ENCODE measurements at places on chromosomes 5 and 9.

- peak; percentile 75 for DNase-seq
Observed at GRCh38 chr5:151602806-151603205, 11.7 kb upstream of the FAT2 start.

DNA sequence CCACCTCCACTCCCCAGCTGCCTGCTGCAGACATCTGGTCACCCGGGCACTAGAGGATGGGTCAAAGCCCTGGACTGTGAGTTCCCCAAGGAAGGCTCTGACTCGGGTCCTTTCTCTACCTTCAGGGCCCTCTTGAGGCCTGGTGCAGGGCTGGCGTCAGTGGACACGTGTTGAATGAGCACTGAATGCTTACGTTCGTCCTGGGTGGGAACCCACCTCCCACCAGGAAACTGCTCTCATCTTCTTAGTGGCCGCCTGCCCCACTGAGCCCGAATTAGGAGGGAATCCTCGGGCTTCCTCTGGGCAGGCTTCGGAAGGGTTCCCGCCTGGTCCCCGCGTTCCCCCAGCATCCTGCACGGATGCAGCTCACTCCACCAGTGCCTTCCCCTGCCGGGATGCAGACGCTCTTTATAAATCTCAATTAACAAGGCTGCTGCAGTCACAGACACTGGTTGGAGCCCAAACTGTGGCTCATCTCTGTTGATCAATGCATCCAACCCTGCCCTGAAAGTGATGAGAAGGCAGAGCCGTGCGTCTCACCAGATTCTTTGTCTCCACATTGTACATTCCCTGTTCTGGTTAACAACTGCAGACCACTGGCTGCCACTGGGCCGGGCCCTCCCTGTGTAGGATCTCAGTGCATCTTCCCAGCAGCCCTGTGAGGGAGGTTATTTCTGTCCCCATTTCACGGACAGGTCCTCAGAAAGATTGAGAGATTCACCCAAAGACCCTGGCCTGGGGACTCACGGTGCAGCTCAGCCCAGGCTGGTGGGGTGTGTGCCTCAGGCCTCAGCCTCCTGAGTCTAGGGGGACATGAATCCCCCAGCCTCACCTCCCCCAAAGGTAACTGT, 168.8 kb downstream of the GAPVD1 start:
- DNase-seq, result no peak

DNA sequence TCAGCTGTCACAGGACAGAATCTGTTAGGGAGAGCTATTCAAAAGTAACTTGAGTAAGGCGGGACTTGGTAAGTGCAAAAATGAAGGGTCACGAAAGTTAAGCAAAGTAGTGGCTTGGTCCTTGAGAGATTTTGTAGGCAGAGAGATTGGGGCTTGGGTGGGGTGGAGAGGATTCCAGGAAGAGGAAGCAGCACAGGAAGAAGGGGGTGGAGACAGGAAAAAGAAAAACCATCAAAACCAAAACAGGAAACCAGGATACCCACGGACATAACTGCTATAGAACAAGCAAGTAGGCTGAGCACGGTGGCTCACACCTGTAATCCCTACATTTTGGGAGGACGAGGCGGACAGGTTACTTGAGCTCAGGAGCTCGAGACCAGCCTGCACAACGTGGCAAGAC, 3.7 kb downstream of the ROPN1L start:
- no peak for DNase-seq

DNA sequence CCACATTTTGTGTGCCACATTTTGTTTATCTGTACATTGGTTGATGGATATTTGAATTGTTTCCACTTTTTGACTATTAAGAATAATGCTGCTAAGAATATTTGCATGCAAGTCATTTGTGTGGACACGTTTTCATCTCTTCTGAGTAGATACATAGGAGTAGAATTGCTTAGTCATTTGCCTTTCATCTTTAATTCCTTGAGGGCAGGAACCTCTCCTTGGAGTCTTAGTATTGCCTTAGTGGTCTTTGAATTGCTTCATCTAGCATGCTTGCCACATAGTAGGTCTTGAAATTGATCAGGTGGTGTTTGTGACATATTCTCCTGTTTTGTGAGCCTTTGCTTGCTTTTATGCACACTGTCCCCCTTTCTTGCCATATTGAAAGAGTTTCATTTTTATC, 128.5 kb downstream of the NR3C1 start:
- no peak for DNase-seq

GRCh38 chr5:75348241-75348640, 11.2 kb downstream of the HMGCR start:
- DNase-seq, result no peak

- DNase-seq, result no peak
Observed at GRCh38 chr5:143898916-143899591, 87.1 kb downstream of the HMHB1 start.

GRCh38 chr5:143247134-143247815, 156.2 kb downstream of the NR3C1 start:
- no peak for DNase-seq

GRCh38 chr5:140690376-140690932, 716 bp downstream of the HARS1 start:
- DNase-seq, result no peak

DNA sequence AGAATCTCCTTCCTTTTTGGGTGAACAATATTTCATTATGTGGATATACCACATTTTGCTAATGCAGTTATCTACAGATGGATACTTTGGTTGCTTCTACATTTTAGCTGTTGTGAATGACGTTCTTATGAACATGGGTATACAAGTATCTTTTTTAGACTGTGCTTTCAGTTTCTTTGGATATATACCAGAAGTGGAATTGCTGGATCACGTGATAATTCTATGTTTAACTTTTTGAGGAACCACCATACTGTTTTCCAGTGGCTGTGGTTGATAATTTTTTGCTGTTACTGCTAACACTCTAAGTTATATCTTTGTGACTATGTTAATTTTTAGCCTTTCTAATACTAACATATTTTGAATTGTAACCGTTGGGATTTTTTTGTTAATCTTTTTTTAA, 12.5 kb downstream of the WDR70 start:
- no peak for DNase-seq

DNA sequence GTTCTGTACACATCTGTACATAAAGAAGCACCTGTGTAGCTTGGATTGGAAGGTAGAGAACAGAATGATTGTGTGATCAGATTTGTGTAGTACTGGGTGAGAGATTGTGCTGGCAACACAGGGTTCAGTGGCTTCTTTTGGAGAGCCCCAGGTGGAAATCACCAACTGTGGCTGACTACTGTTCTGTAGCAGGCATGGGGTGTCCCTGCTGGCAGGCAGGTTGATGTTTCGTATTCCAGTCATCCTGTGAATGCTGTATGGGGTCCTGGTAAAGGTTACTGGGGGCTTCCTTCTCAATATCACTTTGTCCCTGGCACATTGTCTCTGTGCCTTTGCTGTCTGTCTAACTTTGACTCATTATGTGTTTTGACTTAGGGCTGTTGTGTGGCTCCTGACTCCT, 5.3 kb downstream of the ASPN start:
- DNase-seq, result no peak

- DNase-seq, result no peak
Observed at GRCh38 chr9:95370064-95370463, 52.6 kb upstream of the FANCC start.

DNA sequence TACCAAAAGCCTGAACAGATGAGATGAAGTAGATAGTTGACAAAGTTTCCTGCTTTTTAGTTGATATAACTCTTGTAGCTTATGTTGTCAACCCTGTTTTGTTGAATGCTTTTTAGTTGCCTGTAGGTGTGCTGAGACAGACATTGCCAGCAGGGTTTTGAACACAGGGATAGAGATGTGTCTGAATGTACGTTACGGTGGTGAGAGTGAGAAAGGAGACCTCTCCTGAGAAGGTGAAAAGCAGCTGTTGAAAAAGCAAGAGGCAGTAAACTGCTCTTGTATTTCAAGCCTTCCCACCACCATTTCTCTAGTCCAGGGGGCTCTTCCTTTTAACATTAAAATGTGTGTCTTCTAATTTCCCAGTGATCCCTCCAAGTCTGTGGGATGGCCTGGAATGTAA, 14.7 kb downstream of the DNAJC21 start:
- no peak for DNase-seq

DNA sequence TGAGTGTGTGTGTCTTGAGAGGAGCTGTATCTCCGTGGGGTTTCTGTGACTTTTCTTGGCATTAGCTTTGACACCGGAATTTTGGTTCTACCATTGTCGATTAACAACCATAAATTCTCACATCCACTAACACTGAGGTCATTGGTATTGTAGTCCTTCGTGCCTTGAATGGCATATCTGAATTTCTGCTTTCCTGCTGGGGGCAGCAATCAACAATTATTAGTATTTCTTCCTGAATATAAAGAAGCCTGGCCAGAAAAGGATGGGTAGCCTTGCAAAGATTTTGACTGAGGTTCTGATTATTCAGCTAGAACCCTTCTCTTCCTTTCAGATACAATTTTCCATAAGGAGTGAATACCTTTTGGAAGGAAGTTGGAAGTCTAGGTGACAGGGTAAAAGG, 33.5 kb upstream of the SHOC1 start:
- DNase-seq, result no peak

GRCh38 chr5:108681079-108681921, 66.4 kb upstream of the FER start:
- peak; percentile 89 for DNase-seq

DNA sequence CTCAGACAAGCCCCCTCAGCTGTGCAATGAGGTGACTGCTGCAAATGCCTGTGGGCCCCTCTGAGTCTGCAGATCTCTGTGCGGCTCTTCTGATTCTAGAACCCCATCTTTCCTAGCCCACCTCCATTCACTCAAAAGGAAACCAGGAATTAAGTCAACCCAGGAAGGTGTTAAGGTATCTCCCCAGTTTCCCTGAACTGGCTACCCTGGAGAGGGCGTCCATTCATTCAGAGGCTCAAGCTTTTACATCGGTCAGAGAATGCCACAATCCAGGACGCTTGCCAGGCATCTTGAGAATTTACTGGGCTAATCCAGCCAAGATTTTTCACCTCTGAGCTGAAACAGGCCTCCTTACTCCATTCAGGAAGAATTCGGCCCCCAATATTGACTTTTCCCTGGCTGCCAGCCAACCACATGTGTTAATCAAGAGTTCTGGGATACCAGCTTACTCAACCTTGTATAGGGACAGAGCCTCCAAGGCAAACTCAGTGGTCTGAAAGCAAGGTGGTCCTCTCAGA, 889 bp upstream of the ADAMTS12 start:
- DNase-seq, result peak; percentile 95

All from adipocyte (in vitro differentiated cells).